Activated naive CD4-positive, alpha-beta T cell (primary cell): ENCODE measurements at places on chromosomes 1 and 21.
A peak's percentile ranks its signal among the peaks of the same experiment; 100 is the strongest.

- no peak for DNase-seq
Measured at GRCh38 chr1:5814046-5814619, 178.1 kb downstream of the NPHP4 start.

GRCh38 chr1:42146626-42147320 is 6.4 kb upstream of the GUCA2B start:
- peak; percentile 50 for DNase-seq

GRCh38 chr1:48659801-48660200 is 116.9 kb downstream of the BEND5 start:
- no peak for DNase-seq

DNA sequence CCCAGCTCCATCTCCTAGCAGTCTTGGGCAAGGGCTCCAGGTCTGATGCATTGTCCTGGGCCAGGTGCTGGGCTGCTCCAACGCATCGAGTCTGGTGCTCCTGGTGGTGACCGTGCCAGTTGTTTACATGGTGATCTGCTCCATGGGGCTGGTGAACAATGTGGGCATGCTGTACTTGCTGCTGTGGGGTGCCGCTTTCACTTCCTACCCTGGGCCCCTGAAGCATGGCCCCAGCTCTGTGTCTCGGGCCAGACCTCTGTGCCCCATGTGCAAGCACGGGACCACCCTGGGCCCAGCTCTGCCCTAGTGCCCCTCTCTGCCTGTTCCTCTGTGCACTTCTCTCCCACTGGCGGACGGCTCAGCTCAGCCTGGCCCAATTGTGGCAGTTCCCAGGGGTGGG is 119.4 kb downstream of the MAST2 start:
- no peak for DNase-seq

- no peak for DNase-seq
Measured at GRCh38 chr1:218314316-218314715, 29.2 kb downstream of the RRP15 start.

DNA sequence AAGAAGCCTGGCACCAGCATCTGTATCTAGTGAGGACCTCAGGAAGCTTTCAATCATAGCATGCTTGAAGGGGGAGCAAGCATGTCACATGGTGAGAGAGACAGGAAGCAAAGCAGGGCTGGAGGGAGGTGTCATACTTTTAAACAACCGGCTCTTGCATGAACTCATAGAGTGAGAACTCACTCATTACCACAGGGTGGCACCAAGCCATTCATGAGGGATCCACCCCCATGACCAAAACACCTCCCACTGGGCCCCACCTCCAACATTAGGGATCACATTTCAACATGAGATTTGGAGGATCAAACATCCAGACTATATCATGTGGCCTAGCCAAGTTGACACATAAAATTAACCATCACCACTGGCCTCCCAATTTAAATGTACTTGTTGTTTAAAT is 125.1 kb upstream of the KCND3 start:
- no peak for DNase-seq

GRCh38 chr1:2163205-2163604 is 31.4 kb downstream of the FAAP20 start:
- no peak for DNase-seq

GRCh38 chr1:228175316-228176023 is 9.9 kb downstream of the IBA57 start:
- no peak for DNase-seq

- no peak for DNase-seq
Measured at GRCh38 chr1:85576266-85576641, 4.3 kb upstream of the CCN1 start.

DNA sequence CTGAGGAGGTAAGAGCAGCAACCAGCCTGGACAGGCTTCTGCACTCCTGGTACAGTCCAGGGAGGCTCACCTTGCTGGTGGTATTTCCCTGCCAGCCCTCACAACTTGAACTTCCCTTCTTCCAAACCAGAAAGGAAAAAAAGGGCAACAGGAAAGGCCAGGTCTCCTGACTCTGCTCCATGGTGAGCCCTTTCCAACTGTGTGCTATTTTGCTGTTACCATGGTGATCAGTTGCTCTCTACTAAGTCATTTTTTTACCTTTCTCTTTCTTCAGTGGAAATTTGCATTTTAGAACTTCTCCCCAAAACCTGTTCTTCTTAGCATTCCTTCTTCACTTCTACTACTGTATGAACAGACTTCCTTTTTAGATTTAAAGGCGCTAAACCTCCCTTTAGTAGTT is 164.3 kb downstream of the GRIK1 start:
- no peak for DNase-seq

DNA sequence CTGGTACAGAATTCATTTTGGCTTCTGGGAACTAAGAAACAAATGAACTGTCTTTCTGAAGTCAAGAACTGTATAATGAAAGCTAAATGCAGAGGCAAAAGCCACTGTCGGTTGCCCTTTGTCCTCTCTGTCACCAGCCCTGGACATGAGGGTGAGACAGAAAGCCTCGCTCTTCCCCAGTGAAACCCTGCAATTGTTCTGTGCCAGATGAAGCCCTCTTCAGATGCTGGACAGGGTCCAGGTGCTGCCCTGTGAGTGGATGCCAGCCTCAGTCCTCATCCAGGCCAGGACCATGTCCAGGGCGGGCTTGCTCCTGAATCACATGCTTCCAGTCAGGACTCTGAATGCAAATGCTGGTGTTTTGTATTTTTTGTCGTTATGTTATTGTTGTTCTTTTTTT is 138.7 kb downstream of the RUNX1 start:
- no peak for DNase-seq

DNA sequence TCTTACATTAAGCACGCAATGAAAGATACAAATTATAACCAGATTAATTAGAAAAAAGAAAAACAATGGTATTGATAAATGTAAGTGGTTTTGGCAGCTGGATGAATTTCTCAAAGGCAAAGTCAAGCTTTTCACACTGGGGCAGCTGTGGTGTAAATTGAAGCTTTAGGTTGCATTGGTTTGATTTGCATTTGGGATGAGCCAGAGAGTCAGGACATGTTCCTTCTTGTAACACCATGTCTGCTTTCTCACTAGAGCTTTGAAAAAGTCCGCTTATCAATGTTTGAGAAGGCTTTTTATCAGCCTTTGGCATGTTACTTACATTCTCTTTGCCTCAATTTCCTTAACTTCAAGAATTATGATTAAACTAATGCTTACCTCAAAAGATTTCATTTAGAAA is 173.9 kb downstream of the GPATCH2 start:
- no peak for DNase-seq

DNA sequence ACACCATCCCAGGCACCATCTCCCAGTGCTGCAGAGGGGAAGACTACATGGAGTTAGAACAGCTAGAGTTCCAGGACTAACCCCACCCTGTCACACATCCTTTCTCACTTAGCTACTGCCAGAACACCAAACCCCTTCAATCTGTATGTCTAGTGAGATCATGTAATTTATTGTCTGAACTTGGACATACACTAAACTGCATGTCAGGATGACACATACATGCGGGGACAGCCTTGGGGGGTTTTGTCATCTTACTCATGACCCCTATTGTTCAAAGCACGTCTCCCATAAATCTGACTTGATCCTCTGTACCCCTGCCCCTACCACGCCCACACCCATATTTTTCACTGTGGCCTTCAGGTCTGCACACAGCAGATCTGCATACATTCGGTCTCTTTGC is 71.3 kb downstream of the GABPA start:
- no peak for DNase-seq

DNA sequence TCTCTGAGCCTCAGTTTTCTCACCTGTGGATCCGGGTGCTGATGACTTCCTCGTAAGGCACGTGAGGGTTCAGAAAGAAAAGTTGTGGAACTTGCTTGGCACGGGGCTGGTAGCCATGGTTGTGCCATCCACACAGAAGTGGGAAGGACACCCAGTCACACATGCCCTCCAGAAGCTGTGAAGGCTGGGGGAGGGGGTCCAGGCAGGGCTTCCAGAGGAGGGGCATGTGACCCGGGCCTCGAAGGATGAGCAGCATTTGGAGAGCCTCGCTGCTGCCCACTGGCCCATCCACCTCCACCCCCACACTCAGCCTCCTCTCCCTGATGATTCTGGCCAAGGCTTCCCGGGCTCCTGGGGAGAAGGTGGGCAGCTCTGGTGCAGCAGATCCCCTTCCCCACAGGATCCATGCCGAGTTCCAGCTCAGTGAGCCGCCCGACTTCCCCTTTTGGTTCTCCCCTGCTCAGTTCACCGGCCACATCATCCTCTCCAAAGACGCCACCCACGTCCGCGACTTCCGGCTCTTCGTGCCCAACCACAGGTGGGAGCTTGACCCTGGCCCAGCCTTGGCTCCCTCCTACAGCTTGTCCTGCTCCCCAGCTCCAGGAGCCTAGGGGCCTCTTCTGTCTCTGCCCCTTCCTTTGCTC is 9.4 kb downstream of the SELENON start:
- no peak for DNase-seq

- no peak for DNase-seq
Measured at GRCh38 chr1:229197265-229197585, 73.7 kb upstream of the RAB4A start.

GRCh38 chr1:100074604-100075395 is 57.9 kb downstream of the SASS6 start:
- DNase-seq: no peak
